ENCODE measurements at places on chromosomes 13 and 19. TPM values are rescaled to one million over a fixed set of nuclear protein-coding genes. Genes with fewer than 3 reads are reported as not detected.

DNA sequence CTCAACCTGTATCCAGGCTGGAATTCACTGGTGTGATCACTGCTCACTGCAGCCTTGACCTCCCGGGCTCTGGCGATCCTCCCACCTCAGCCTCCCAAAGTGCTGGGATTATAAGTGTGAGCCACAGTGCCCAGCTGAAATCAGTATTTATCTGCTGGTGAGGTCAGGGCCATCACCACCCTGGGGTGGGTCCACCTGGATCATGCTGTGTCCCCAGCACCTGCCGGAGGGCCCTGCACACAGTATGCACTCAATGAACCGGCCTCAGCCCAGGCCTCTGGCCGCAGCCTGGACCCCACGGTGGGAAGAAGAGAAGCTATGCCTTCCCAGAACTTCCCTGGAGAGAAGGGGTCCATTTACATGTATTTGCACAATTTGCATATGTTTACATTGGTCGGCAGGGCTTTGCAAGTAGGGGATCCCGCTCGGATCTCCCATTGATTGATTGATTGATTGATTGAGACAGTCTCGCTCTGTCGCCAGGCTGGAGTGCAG, 2.6 kb upstream of the SLC5A5 start:
- DNase-seq: no peak

DNA sequence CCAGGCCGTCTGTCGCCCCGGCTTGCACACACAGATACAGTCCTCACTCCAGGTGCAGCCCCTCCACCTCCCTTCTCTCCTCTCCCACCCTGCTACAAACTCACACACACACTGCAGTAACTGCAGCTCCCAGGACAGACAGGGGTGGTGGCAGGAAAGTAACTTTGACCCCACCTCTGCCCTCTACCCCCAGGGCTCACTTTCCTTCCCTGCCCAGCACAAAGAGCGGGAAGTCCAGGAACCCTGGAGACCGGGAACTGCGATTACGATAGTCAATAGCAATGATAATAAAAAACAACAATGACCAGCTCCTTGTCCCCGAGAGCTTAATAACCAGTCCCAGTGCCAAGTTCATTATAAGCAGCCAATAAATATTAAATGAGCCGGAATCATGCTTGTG, at the start of gene CEACAM20:
CEACAM20 (minus strand) TSS at position 140 of the 400 bp plus-strand sequence. CDS start 166 bp downstream, outside the sequence.
- no peak for DNase-seq

DNA sequence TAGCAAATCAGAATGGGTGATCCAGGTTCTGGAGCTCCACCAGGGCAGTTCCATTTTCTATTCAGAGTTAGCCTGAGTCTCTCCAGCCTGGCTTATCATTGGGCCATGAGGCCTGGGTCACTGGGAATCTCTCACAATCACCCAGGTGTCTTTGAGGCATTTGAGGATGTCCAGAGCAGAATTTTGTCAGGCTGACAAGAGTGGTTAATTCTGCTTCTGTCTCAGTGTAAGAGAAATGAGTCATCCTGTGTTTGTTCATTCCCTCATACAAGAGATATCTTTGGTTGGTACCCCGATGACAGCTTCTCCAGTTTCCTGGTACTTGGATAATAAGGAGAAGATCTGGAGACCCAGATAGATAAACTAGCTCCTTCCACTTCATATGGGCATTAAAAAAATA, 10.4 kb downstream of the ZNF93 start:
- no peak for DNase-seq

DNA sequence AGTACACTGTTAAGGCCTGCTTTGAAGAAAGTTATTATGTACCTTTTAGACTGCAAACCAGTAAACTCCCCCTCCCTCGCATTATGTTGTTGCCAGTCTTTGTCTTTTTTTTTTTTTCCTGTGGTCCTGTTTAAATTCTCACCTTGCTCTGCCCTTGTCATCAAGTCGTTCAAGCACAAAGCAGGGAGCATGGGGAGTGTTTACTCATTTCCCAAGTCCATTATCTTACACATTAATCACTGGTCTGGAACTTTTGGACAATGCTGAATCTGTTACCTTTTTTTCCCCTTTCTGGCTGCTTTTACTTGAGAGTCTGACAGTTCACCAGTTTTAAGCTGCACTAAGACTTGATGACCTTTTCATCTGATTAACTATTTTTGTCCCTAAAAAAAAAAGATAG, 108.2 kb downstream of the DACH1 start:
- DNase-seq: no peak

Gene TRAPPC6A
- total RNA-seq: 43.3 TPM

- DNase-seq: peak; percentile 62
Observed at GRCh38 chr19:16035601-16036297, 40.5 kb upstream of the TPM4 start.

Data from spleen (tissue), 13 donors.